Activated CD4-positive, alpha-beta memory T cell treated with anti-CD3 and anti-CD28 coated beads, Interleukin-2, amount 10 ng/mL, durations not matched to agents 7 days and 5 days (primary cell): ENCODE measurements at places on chromosomes 16 and 17. TPM values are rescaled to one million over a fixed set of nuclear protein-coding genes. Genes with fewer than 3 reads are reported as not detected.

The CD79B gene
- 50.2 TPM for total RNA-seq

DNA sequence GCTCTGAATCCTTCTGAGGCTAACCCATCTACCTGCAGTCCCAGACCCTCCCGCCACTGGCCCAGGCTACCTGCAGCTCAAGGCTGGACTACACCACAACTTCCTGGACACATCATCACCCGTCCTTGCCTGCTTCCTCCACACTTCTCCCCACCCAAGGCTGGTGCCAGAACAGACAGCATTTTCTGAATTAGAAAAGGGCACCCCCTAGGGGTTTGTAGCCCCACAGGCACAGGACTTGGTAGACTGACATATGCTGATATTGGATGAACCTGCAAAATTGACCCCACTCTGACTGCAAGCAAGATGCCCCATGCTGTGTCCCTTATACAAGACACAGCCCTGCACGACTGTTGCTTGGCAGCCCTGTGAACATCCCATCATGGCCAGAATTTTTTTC lies 271.5 kb upstream of the C16orf82 start:
- peak; percentile 34 for DNase-seq

DNA sequence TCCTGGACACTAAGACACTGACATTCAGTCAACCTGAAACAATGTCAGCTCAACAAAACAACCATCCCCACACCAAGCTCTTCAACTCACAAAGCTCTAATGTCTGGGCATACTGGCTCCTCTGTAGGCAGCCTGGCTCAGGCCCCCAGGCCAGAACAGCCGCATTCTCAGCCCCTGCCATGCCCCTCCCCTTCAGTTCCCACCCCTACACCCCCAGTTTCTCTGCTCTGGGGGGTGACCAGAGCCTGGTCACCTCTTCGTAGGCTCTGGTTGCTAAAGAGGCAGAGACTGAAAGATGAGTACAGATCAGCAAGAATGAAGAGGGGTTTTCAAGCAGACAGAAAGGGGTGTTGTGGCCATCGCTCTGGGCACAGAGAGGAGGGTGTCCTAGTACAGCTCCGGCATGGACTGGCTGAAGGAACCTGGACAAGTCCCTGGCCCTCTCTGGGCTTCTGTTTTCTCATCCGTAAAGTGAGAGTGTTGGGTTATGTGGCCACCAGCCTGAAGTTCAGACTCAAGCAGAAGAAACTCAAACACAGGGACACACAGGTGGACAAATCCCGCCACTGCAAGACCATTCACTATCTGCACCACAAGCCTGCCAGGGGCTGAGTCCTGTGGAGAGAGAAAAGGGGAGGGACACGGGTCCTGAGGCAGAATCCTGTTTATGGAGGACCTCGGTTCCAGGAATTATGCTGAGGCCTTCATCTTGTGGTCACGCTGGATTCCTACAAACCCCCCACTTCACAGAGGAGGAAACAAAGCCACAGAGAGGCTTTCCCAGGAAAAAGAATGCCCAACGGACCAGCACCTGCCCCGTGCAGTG lies 987 bp upstream of the SLC4A1 start:
- DNase-seq, result no peak

- peak; percentile 52 for DNase-seq
Measured at GRCh38 chr17:64441772-64442540, 7.0 kb upstream of the MILR1 start.

DNA sequence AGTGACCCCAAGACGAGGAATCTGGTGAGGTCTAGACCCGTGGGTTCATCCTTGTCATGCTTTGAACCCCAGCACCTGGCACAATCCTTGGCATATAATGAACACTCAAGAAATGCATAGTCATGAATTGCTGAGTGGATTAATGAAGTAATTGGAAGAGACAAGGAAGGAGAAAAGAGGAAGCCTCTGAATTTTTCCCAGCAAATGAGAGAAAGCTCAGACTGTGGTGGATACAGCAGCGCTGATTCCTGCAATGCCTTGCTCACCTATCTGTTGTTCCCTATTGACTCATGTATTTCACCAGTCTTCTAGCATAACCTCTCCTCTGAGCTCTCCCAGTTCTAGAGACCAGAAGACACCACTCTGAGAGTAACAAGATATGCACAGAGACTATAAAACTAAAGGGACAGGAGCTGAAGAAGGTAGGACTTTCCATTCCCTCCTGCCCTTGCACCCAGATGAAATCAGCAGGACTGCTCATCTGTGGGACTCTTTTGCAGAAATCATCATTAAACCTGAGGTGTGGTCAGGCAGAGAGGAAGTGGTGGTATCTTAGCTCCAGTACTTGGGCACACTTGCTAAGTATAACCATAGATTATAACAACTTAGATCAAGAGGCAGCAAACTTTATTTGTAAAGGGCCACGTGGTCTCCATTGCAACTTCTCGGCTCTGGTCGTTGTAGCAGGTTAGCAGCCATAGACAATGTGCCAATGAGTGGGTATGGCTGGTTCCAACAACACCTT lies 102.8 kb downstream of the MAF start:
- peak; percentile 17 for DNase-seq

GRCh38 chr17:20200865-20201458 lies 191.8 kb downstream of the SPECC1 start:
- DNase-seq, result no peak

- DNase-seq, result peak; percentile 64
Measured at GRCh38 chr16:88747588-88748301, 37.3 kb downstream of the PIEZO1 start.

The TRPV3 gene
- 0.13 TPM for total RNA-seq

DNA sequence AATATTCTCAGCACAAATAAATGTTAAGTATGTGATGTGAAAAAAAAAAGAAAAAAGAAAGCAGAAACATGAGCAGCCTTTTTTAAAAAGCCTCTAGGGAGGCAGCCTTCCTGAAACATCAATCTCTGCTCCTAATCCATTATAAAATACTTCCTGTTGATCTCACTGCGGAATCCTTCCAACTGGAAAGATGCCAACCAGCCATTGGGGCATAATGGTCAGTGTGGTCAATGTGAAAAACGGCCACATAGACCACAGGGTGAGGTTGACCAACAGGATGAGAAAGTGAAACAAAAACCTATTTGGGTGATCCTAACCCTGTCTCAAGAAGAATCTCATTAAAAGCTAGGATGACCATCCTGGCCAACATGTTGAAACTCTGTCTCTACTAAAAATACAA lies 26.1 kb upstream of the ABCA8 start:
- no peak for DNase-seq

The HOXB5 gene
- total RNA-seq, result not detected

The CCL2 gene
- not detected for total RNA-seq

The NOS2 gene
- total RNA-seq, result not detected

GRCh38 chr17:42672038-42672437 lies 4.8 kb downstream of the PLEKHH3 start:
- DNase-seq, result no peak

- no peak for DNase-seq
Measured at GRCh38 chr17:33273271-33273670, 19.8 kb downstream of the ASIC2 start.

- no peak for DNase-seq
Measured at GRCh38 chr17:77782201-77782600, 176.3 kb upstream of the TNRC6C start.

The UNC13D gene
- total RNA-seq, result 179 TPM

- no peak for DNase-seq
Measured at GRCh38 chr17:48487221-48487620, 43.6 kb downstream of the HOXB1 start.

DNA sequence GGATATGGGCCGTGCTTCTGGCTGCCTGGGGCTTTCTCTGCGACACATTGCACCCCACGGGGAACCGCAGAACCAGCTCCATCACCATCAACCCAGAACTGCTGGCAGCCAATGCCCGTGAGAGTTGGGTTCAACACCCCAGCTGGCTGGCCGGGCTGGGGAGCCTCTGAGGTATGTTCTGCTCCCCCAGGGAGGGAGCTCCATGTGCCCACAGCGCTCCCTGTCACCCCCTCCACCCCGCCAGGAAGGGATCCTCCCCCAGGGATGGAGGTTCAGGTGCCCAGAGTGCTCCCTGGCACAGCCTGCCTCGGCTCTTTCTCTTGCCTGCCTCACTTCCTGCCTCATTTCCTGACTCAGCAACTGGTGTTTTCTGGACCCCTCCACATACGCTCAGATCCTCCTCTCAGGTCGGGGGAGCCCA lies 24.2 kb upstream of the MPRIP start:
- no peak for DNase-seq

- DNase-seq, result peak; percentile 28
Measured at GRCh38 chr17:75878174-75878998, at the start of gene TRIM47. Gene TRIM47, minus strand, starts transcription at chr17:75878581. Its CDS starts 33 bp downstream, at chr17:75878548.

GRCh38 chr17:7825206-7825990 lies 8.6 kb upstream of the KDM6B start:
- no peak for DNase-seq

The KRT10 gene
- total RNA-seq, result 20.7 TPM

GRCh38 chr17:39513915-39514314 lies 52.6 kb downstream of the CDK12 start:
- DNase-seq, result no peak

GRCh38 chr17:74584292-74585060 lies 7.6 kb downstream of the CD300LD start:
- DNase-seq, result no peak

DNA sequence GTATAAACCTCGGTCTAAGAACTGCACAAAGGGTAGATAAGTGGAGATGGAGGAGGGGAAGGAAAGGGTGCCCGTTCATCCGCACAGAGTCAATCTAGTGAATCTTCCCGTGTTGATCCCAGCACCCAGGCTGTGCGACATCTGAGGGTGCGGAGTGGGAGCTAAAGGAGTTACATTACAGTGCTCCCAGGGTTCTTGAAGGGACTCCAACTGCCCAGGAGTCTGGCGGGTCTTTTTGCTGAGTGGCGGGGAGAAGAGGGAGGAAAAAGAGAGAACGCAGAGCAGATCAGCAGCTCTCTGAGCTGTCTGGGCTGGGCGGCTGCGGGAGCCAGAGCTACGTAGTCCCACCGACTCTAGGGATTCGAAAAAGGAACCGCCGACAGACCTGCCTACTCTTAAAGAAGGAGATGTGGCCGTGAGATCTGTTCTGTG lies 1.6 kb upstream of the CA10 start:
- no peak for DNase-seq

The OR2C1 gene
- total RNA-seq, result not detected

DNA sequence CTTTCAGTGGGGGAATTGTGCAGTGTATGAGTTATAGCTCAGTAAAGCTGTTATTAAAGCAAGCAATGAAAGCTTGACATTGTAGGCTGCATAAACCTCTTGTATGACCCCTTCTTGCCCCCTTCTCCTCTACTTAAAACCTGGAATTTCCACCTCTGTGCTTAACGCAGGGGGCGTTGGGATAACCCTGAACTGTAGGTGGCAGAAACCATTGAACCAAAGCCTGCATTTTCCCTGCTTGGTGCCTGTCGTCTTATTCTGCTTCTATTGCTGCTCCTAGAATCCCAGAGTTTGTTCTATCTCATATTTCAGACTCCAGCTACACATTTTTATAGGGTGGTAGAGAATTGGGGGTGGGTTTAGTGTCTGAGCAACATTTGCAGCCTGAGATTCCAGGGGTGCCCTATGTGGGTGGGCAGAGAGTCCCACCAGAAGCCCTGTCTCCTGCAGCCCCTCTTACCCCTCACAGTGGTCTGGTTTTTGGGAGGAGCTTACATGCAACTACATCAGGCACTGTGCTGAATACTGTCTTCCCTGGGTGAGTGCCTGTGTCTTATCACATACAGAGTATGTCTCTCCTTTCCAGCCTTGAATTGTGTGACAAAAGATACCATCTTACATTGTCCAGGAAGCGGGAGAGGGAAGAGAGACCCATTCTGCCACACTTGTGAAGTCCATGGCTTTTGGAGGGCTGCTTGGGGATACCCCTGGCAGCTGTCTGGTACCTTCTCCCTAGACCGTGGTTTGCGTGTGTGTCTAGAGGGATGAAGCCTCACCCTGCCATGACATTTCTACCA lies 407.7 kb upstream of the EEF2KMT start:
- no peak for DNase-seq

GRCh38 chr17:45950888-45951287 lies 48.2 kb upstream of the STH start:
- DNase-seq, result no peak

The TBC1D3H gene
- not detected for total RNA-seq

DNA sequence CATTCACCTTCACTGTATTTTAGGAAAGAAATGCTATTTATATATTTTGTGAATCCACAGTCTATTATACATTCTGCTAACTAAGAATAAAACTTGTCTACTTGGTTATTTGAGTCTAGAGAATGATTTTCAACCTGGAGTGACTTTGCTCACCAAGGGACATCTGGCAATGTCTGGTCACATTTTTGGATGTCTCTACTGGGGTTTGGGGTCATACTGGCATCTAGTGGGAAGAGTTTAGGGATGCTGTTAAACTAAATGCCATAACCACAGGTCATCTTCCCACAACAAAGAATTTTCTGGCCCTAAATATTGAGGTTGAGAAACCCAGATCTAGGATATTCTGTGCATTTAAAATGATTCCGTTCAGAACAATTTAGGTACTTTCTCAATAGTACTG lies 26.0 kb downstream of the KCNJ16 start:
- no peak for DNase-seq

The SULT1A1 gene
- total RNA-seq, result 5.5 TPM

GRCh38 chr17:2065949-2066400 lies 11.1 kb downstream of the HIC1 start:
- no peak for DNase-seq

- DNase-seq, result no peak
Measured at GRCh38 chr16:58121132-58121531, 8.0 kb downstream of the CFAP20 start.

The ZNF75A gene
- total RNA-seq, result 36.7 TPM

DNA sequence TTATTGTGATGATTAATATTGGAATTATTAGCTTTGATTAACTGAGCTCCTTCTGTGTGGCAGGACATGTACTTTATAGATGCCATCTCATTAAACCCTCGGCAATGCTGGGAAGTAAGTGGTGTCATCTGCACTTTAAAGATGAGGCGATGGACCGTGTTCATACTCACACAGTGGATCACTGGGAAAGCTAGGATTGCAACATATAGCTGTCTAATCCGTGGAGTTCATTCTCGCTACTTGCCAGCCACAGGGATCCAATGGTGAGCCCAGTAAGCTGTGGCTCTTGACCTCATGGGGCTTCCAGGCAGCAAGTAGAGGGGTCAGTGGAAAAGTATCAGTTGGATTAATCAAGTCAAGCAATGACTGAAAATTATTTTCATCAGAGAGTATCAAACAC lies 587.9 kb downstream of the CDH13 start:
- no peak for DNase-seq

DNA sequence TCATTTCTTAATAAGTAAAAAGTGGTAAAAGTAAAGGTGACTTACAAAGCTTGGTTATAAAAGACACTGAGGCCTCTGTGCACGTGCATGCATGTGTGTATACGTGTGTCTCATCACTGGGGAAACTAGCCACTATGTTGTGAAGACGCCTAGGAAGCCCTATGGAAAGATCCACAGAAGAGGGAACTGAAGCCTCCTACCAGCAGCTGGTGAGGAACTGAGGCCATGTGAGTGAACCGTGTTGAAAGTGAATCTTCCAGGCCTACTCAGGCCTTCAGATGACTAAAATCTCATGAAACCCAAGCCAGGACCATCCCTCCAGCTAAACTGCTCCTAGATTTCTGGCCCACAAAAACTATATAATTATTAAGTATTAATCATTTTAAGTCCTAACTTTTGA lies 23.7 kb downstream of the PHLPP2 start:
- DNase-seq, result no peak
